ENCODE measurements at places on chromosomes 13 and 19. TPM values are rescaled to one million over a fixed set of nuclear protein-coding genes. Genes with fewer than 3 reads are reported as not detected.

- no peak overlapping the region for H3K27ac ChIP-seq
- no peak for DNase-seq
- H3K4me1 ChIP-seq, result no peaks in the 10 kb centered on the region
- no peaks in the 10 kb centered on the region for H3K27me3 ChIP-seq
- H3K4me3 ChIP-seq, result no peak overlapping the region
- peaks cover 2% of the 10 kb centered on the region for H3K36me3 ChIP-seq
Measured at GRCh38 chr19:5192568-5192967, 148.0 kb downstream of the PTPRS start.

DNA sequence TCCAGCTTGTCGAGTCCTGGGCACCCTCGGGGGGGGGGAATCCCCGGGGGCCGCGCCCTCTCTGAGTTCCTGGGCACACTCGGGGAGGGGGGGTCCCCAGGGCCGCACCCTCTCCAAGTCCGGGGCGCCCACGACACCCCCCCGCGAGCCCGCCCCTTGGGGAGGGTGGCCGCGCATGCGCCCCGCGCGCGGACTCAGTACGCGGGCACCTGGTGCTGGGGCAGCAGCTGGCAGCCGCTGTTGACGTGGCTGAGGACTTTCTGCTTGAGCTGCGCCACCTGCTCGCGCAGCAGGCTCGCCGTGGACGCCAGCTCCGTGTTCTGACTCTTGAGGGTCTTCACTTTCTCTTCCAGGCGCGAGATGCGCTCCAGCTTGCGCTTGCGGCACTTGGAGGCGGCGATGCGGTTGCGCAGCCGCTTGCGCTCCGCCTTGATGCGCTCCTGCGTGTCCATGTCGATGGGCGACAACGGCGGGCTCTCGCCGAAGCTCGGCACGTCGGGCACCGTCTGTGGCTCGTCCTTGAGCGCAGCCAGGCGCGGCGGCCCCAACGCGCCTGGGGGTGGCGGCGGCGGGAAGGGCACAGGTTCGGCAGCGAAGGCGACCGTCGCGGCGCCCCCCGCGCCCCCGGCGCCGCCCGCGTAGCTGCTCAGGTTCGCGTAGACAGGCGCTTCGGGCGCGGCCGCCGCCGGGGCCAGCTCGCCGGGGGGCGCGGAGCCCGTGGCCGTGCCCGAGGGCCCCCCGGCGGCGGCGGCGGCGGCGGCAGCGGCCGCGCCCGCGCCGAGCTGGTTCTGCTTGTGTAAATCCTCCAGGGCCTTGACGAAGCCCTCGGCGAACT lies 958 bp downstream of the JUND start:
- peak overlapping the region; percentile 99 for H3K27ac ChIP-seq
- H3K4me1 ChIP-seq, result peaks cover 45% of the 10 kb centered on the region
- H3K27me3 ChIP-seq, result no peaks in the 10 kb centered on the region
- DNase-seq, result peak; percentile 92

GRCh38 chr13:59490651-59491050 lies 673.1 kb downstream of the DIAPH3 start:
- no peaks in the 10 kb centered on the region for H3K36me3 ChIP-seq
- H3K4me3 ChIP-seq, result no peak overlapping the region
- H3K27ac ChIP-seq, result no peak overlapping the region
- no peak for DNase-seq
- H3K4me1 ChIP-seq, result peaks cover 30% of the 10 kb centered on the region

GRCh38 chr19:49570138-49570856 lies 10.1 kb downstream of the NOSIP start:
- H3K4me3 ChIP-seq, result no peak overlapping the region
- peak overlapping the region; percentile 61 for H3K27ac ChIP-seq
- no peaks in the 10 kb centered on the region for H3K27me3 ChIP-seq
- H3K36me3 ChIP-seq, result peaks cover 7% of the 10 kb centered on the region
- no peak for DNase-seq

GRCh38 chr13:43763143-43763759 lies 23.5 kb downstream of the ENOX1 start:
- no peak for DNase-seq
- no peak overlapping the region for H3K27ac ChIP-seq

DNA sequence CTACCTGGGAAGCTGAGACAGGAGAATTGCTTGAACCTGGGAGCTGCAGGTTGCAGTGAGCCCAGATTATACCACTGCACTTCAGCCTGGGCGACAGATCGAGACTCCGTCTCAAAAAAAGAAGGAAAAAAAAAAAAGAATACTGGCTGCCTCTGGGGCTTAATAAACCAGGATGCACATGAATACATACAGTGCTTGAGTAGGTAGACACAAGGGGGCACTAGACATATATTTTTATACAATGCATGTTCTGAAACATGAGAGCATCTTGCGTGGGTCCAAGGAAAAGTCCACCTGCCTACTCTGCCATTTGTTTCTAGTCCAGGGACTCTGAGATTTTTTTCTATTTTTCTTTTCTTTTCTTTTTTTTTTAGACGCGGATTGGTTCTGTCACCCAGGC lies 31.2 kb downstream of the KEAP1 start:
- H3K4me1 ChIP-seq, result peaks cover 2% of the 10 kb centered on the region
- no peak overlapping the region for H3K4me3 ChIP-seq
- no peak for DNase-seq
- H3K27me3 ChIP-seq, result no peaks in the 10 kb centered on the region
- H3K27ac ChIP-seq, result no peak overlapping the region
- H3K36me3 ChIP-seq, result no peaks in the 10 kb centered on the region

DNA sequence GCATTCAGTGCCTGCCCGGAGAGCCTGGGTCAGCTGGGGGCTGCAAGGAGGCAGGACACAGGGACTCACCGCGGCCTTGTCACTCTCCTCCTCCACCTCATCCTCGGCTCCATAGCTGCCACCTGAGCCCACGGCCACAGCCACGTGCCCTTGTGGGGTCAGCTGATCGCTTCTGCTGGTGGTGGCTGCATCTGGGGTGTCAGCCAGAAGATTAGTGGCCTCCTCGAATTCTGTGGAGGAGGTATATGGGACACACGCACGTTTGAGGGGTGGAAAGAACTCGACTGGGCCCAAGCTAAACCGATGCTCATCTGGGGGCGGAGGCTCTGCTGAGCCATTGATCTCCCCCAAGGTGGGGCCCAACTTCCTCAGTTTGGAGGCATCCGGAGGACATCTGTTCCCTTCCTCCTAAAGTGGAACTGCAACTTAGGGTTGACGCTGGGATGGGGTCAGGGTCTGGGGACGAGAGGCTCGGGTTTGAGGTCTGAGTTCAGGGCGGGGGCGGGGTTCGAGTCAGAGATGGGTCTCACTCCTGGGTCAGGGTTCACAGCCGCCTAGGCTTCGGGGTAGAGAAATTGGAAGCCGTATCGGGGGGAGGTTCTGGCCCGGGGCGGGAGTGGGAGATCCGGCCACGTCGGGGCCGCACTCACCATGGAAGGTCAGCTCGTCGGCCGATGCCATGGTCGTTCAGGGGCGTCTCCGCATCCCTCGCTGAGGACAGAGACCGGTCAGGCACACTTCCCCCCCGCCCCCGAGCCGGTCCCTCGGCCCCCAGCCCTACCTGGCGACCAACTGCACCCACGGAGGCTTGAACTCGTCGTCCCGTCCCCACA lies 493 bp downstream of the YIPF2 start:
- no peak for DNase-seq
- peaks cover 11% of the 10 kb centered on the region for H3K36me3 ChIP-seq
- H3K27me3 ChIP-seq, result no peaks in the 10 kb centered on the region
- peaks cover 25% of the 10 kb centered on the region for H3K4me1 ChIP-seq
- H3K27ac ChIP-seq, result peak overlapping the region; percentile 78
- H3K4me3 ChIP-seq, result peak overlapping the region; percentile 93

DNA sequence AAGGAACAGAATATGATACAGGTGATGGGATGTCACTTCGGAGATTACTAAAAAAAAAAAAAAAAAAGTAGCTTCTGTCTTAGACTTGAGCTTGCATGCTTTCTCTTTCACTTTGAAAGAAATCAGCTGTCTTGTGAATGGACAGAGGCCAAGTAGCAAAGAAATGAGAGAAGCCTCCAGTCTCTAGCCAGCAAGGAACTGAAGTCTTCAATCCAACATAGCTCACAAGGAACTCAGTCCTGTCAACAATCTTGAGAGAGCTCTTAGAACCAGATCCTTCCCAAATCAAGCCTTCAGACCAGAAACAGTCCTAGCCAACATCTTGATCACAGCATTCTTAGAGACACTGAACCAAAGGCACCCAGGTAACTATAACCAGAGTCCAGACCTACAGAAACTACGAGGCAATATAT lies 7.7 kb downstream of the N4BP2L2 start:
- H3K27me3 ChIP-seq, result no peaks in the 10 kb centered on the region
- no peak for DNase-seq
- peaks cover 36% of the 10 kb centered on the region for H3K36me3 ChIP-seq
- H3K4me1 ChIP-seq, result peaks cover 69% of the 10 kb centered on the region
- H3K27ac ChIP-seq, result peak overlapping the region; percentile 73

ZNF829 gene
- total RNA-seq, result 3.2 TPM

ZNF665 gene
- total RNA-seq, result 5.1 TPM

CATSPERD gene
- total RNA-seq, result not detected

CYP4F8 gene
- total RNA-seq, result not detected

MYO16 gene
- 0.16 TPM for total RNA-seq

OR10H2 gene
- not detected for total RNA-seq

VSTM2B gene
- total RNA-seq, result not detected

Measured in osteocyte (in vitro differentiated cells).